SHP77 treated with DMSO at 0.1 percent for 48 hours (cell line): ENCODE measurements at places on chromosomes 13 and 19.

- DNase-seq, result no peak
These were observed 51.3 kb downstream of the MBNL2 start for GRCh38 chr13:97273341-97273831.

- DNase-seq, result no peak
These were observed 419.4 kb downstream of the NDFIP2 start for GRCh38 chr13:79900356-79900755.

DNA sequence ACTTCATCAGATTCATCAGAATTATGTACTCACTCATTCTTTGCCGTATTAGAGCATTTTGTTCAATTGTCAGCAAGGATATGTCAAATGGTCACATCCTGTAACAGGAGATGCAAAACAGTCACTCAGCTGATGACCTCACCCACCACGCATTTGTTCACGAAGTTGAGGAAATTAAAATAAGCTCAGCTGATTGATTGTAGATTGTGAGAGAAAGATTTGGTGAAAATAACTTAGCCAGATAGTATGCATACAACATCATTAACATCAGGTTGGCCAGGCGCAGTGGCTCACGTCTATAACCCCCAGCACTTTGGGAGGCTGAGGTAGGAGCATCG lies 22.6 kb upstream of the CDC16 start:
- no peak for DNase-seq

DNA sequence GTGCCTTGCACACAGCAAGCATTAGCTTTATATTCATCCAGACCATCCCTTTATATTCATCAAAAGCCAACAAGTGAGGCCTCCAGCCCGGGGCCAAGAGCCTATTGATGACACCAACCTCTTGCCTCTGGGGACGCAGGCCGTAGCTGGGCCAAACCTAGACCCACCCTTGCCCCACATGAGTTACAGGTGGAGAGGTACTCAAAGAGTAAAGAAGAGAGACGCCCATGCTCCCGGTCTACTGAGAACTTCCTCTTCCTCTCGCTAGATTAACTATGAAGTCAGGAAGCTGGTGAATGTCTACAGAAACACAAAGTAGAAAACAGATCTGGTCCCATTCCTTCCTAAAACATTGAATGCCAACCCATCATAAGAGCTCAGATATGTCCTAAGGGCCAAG lies 3.8 kb upstream of the MLNR start:
- no peak for DNase-seq

DNA sequence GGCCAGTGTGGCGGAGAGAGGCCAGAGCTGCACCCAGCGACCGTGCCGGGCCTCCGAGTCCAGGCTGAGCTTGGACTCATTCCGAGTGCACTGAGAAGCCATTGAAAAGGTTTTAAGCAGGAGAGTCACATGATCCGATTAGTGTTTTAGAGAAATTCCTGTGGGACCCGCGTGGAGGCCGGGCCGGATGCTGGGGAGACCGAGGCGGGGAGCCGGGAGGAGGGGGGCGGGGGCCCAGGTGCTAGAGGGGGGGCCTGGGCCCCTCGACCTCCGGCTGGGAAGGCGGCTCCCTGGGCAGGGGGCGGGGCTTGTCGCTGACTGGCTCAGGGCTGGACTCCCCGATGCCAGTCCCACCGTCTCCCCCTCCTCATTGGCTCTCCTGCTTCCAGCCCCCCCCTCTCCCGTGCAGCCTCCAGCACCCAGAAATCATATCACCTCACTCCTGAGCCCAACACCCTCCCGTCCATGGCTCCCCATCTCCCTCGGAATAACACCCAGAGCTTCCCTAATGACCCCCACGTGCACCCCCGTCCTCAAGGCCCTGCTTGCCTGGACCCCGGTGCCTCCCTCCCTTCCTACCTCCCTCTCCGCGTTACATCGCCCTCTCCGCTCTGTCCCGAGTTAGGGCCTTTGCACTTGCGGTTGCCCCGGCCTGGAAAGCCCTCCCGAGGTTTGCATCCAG lies 5.2 kb upstream of the ZNF579 start:
- peak; percentile 27 for DNase-seq

- DNase-seq, result no peak
These were observed at the start of gene PLPPR3 for GRCh38 chr19:821825-822503. TSS of gene PLPPR3 (minus strand) at chr19:821955. CDS start at chr19:821559, 396 bp downstream.

- peak; percentile 66 for DNase-seq
These were observed 37.1 kb downstream of the DZIP1 start for GRCh38 chr13:95607366-95607765.

- peak; percentile 86 for DNase-seq
These were observed 15.9 kb upstream of the SLC35E1 start for GRCh38 chr19:16587833-16588823.

DNA sequence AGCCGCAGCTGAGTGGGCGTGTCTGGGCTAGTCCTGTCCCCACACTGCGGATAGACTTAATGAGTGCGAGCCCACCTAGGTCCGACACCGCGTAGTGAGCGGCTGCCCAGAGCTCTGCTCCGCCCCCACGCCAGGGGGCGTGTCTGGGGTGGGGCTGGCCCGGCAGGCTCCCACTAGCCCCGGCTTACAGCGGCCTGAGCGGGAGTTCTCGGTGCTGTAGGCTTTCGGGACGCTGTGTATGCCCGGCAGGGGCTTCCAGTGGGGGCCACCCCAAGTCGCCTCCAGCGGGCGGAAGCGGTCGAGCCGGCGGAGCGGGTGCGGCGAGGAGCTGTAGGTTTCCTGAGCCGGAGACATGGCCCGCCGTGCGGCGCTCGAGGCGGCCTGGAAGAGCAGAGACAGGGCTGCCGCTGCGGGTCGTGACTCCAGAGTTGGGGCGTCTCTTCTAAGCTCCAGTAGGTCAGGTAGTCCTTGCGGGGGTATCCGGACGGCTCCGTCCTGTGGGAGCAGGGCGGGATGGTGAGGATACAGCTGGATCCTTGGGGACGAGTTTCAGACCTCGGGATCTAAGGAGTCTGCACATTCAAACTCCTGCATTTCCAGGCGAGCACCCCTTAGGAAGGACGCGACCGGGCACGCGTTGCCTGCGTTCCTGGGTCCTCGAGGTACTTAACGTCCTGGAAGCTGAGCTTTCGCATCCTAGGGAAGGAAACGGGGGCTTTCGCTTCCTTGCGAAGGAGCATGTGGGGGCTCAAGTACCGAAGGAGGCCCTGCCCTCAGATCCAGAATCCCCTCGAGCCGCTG lies 1.2 kb downstream of the CGB7 start:
- DNase-seq, result peak; percentile 55

GRCh38 chr19:31319465-31319864 lies 29.8 kb downstream of the TSHZ3 start:
- no peak for DNase-seq

GRCh38 chr19:3188627-3189596 lies 3.2 kb downstream of the NCLN start:
- DNase-seq, result no peak

GRCh38 chr19:16249826-16250404 lies 52.2 kb downstream of the AP1M1 start:
- no peak for DNase-seq

DNA sequence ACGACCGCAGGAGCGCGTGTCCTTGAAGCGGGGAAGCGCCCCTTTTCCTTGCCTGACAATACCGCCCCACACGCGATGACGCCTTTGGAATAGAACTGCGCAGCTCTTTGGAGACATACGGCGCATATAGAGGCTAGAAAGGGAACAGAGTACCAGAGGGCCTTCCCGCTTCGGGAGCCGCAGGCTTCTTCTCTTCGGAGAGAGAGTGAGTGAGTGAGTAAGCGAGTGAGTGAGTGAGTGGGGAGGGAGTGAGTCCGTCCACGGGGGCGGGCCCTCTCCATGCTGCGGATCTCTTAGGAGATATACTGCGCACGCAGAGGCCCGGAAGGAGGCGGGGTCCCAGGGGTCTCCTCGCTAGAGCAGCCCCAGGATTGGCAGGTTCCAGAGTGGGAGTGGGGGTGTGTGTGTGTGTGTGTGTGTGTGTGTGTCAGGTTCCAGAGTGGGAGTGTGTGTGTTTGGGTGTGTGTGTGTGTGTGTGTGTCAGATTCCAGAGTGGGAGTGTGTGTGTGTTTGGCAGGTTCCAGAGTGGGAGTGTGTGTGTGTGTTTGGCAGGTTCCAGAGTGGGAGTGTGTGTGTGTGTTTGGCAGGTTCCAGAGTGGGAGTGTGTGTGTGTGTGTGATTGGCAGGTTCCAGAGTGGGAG lies 97.0 kb downstream of the INSR start:
- peak; percentile 64 for DNase-seq

DNA sequence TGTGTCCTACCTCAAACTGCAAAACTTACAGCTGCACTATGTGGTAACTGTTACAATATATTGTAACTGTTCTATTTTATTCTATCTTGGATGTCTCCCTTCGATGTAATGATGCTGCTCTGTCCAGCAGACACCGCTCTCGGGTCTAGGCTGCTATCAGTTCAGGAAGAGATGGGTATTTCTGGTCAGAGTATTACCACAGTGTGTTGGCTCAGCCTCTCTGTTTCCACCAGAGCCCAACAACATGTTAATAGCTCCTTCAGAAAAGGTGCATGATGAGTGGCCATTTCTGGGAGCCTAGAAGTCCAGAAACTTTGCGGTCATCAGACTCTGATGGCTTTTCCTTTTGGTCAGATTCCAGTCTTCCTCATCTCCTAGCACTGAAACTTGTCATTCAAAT lies 35.9 kb upstream of the IGFL1 start:
- no peak for DNase-seq

GRCh38 chr13:93397619-93398018 lies 171.0 kb downstream of the GPC6 start:
- no peak for DNase-seq

- DNase-seq, result no peak
These were observed at the start of gene SYT5 for GRCh38 chr19:55179606-55180484. TSS of gene SYT5 (minus strand) at chr19:55180289. CDS start at chr19:55179041, 1,248 bp downstream.

DNA sequence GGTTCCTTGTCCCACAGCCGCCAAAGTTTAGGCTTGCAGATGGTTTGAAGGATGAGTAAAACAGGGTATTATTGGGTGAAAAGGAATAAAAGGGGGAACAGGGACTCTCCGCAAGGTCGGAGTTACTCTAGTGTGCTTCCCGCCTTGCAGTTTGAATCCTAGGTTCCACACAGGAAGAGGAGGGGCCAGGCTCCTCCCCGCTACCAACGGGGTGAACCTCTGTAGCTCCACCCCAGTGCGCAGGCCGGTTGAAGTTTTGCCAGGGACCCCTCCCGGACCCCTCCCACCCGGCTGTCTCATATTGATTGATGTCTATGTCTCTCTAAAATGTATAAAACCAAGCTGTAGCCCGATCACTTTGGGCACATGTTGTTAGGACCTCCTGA lies 11.6 kb upstream of the GTF2F2 start:
- DNase-seq, result no peak

GRCh38 chr19:51480590-51480989 lies 2.3 kb downstream of the CEACAM18 start:
- no peak for DNase-seq

DNA sequence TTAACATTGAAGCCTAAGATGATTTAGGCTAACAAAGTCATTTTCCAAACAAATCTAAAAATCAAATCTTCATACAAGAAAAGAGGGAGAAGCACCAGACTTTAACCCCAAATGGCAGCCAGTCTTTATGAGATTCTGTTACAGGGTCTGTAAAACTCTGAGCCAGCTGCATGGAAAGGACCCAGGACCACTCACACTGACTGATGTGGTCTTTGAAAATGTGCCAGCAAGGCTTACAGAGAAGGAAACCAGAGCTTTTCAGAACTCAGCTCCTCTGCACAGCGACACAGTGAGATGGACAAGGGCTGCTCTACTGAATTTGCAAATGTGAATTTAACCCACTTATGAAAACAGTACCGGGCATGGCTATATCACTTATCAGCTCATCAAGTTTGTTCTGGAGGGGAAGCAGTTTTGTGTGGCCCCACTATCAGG lies 98.8 kb upstream of the SERP2 start:
- no peak for DNase-seq

DNA sequence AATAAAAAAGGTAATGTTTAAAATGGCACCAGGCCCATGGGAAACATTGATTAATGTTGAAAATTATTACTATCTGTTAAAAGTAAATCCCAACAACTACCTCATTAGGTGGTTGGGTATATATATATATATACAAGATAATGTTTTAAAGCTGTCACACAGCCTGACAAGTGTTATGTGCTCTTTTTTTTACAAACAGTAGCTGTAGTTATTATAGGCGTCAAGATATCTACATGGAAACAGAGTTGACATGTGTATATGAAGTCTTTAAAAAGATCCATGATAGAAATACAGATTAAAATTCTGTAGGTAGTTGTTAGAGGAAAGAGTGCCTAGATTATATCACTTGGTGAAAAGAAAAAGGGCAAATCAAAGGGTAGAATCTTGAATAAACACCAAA lies 279.9 kb downstream of the SLITRK6 start:
- DNase-seq, result no peak

- DNase-seq, result no peak
These were observed 10.1 kb downstream of the COPE start for GRCh38 chr19:18908917-18909619.

- no peak for DNase-seq
These were observed 18.0 kb upstream of the IZUMO2 start for GRCh38 chr19:50181121-50181520.

DNA sequence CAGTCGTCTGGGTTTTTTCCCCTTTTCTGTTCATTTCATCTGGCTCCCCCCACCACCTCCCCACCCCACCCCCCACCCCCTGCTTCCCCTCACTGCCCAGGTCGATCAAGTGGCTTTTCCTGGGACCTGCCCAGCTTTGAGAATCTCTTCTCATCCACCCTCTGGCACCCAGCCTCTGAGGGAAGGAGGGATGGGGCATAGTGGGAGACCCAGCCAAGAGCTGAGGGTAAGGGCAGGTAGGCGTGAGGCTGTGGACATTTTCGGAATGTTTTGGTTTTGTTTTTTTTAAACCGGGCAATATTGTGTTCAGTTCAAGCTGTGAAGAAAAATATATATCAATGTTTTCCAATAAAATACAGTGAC lies 9.3 kb downstream of the CALM3 start:
- DNase-seq, result no peak

GRCh38 chr13:96279904-96280303 lies 190.0 kb downstream of the HS6ST3 start:
- no peak for DNase-seq

DNA sequence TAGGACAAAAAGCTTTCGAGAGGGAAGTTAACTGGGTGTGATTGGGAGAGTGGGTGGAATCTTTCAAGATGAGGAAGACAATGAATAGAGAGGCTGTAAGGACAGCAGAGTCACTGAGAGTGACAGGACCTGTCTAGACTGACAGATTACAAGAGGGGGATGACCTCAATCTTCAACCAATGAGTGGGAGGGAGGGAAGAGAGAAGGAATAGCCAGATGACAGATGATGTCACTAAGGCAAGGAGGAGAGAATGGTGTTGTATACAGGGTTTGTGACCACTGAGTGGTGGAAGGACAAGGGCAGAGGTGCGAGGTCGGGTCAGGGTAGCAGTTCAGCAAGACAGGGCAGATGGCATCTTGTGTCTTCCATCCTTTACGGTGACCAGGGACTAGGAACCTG lies 5.8 kb upstream of the ILF3 start:
- DNase-seq, result no peak
